ENCODE measurements at places on chromosomes 6 and 20.

GRCh38 chr20:54208548-54209176 lies 775 bp downstream of the PFDN4 start:
- DNase-seq = peak; percentile 17

DNA sequence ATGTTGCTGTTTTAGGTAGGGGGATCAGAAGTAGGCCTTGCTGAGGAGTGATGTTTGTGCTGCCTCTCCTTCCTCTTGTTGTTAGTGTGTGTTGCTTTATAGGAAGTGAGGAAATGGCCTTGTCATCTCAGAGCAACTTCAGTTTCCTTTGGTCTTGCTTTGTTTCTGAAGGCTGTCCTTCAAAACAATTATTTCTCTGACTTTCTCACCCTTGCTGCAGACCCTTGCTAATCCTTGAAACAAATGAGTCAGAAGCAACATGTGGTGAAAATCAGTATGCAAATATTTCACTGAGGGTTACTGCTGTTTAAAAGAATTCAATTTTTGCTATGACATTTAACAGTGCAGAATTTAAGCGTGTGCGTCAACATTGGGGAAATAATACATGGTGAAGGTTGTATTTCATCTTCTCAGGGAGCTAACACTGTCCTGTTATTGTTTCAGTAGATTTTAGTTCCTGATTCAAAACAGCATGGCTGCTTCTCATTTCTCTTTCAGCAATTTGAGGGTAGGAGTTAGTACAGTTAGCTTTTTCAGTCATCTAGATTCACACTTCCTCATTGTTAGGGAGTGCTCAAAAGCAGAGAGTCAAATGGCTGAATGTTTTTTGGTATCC lies 13.8 kb downstream of the RNF144B start:
- peak; percentile 79 for DNase-seq

DNA sequence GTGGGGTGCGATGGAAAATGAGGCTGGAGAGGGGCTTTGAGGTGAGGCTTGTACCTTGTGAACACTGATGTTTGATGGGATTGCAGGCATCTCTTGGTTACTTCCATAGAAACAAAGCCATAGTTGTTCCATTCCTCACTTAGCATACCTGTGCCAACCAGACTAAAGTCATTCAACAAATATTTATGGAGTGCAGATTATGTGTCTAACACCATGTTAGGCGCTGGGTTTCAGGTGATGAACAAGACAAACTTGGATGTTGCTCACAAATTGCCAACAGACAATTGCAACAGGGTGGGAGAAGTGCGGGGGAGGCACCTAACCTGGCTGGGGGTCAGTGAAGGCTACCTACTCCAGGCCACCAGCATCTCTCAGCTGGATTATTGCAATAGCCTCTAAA lies 1.5 kb downstream of the TTPAL start:
- no peak for DNase-seq

GRCh38 chr20:21136015-21136732 lies 10.3 kb downstream of the KIZ start:
- no peak for DNase-seq

- no peak for DNase-seq
These were observed 107.7 kb upstream of the PRND start for GRCh38 chr20:4613718-4614620.

DNA sequence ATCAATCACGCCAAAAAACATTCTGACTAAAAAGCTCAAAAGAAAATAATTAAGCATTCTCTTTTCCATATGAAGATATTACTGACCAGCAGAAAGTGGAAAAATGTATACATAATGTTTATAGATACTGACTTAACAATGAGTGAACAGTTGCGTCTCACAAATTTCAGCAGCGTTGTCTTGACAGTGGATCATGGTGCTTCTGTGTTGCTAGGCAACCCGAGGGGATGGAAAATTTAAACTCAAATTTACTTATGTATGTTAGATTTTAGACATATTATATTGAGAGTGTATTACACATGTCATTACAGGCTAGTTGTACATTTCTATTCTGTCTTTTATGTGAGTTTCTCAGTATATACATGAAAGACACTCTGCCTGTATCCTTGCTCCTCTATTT lies 110.2 kb downstream of the LAMA2 start:
- DNase-seq = no peak

- DNase-seq = no peak
These were observed at the start of gene SERAC1 for GRCh38 chr6:158168040-158168289. SERAC1 (minus strand) TSS chr6:158168262; CDS start chr6:158158363, 9,899 bp downstream.

GRCh38 chr6:33958526-33959328 lies 154.9 kb upstream of the MLN start:
- DNase-seq = no peak

GRCh38 chr6:112413780-112414179 lies 66.7 kb downstream of the RFPL4B start:
- DNase-seq = no peak

- no peak for DNase-seq
These were observed 57.8 kb upstream of the EDN1 start for GRCh38 chr6:12232339-12232738.

DNA sequence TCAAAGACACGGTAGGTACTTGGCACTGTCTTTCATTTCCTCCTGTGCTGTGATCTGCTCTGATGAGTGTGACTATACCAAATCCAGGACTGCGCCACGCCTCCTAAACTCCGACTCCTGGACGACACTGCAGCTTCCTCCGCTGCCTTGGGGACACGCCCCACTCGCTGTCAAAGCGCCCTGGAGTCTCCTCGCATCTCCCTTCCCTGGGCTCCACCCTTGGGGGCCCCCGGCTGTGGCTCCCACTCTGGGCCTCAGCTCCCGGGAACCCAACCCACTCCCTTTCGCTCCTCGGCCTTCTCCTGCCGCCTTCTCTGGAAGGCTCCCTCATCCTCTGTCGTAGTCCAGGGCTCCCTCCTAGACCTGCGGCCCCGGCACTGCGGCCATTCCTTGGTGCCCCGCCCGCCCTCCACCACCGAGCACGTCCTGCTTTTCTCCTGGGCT lies 61.2 kb downstream of the RSPH3 start:
- no peak for DNase-seq

DNA sequence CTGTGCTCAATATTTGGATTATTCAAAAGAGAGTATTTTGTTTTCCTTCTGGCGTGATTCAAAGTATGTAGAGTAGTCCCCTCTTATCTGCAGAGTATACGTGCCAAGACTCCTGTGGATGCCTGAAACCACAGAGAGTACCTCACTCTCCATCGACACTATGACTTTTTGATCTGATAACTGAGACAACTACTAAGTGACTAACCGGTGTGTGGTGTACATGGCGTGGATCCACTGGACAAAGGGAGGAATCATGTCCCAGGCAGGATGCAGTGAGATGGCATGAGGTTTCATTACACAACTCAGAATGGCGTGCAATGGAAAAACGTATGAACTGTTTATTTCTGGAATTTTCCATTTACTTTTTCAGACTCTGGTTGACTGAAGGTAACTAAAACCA lies 112.2 kb upstream of the PDE7B start:
- DNase-seq = no peak

DNA sequence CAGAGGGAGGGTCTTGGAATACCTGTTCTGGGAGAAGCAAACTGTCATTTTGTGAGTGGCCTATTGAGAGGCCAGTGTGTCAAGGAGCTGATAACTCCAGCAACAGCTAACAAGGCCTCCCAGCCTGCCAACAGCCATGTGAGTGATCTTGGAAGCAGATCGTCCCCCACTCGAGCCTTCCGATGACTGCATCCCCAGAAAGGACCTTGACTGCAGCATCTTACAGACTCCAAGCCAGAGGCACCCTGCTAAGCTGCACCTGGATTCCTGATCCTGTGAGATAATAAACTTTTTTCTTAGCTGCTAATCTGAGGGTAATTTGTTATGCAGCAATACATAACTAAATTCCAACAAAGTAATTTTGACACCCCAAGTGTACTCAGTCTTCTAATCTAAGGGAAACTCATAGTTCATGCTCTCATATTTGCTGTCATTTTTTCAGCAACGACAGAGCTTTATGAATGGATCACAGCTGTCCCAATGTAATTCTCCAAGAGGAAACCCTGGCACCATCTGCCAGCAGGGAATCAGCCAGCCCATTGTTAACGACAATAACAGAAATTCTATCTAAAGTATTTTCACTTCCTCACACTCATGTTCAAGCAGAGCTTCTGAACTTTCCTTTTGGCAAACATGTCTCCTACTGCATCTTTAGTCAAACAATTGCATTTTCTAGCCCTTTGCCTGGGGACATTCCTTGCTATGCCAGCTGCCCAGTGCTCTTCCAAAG lies 470.2 kb upstream of the BTBD3 start:
- no peak for DNase-seq

GRCh38 chr20:33814238-33814712 lies 3.1 kb downstream of the CHMP4B start:
- DNase-seq = no peak

GRCh38 chr6:39171489-39172376 lies 56.7 kb upstream of the SAYSD1 start:
- no peak for DNase-seq

DNA sequence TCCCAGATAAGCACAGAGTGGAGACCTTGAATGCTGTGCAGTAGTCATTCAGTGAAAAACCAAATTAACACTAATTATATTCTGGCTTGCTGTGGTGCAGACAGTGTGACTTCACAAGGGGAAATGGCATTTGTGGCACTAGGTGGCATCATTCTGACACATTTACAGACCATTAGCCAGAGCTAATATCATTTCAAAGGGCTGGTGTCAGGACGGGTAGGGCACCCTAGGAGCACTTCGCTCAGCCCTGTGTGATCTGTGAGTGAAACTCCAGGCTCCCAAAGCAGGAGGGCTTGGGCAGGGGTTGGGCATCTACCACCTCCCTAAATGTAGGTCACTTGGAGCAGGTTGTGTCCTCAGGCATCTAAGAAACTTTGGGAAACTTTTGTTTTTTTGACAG lies 555.8 kb downstream of the PKHD1 start:
- no peak for DNase-seq

- DNase-seq = no peak
These were observed 3.9 kb downstream of the HMGA1 start for GRCh38 chr6:34240329-34241248.

DNA sequence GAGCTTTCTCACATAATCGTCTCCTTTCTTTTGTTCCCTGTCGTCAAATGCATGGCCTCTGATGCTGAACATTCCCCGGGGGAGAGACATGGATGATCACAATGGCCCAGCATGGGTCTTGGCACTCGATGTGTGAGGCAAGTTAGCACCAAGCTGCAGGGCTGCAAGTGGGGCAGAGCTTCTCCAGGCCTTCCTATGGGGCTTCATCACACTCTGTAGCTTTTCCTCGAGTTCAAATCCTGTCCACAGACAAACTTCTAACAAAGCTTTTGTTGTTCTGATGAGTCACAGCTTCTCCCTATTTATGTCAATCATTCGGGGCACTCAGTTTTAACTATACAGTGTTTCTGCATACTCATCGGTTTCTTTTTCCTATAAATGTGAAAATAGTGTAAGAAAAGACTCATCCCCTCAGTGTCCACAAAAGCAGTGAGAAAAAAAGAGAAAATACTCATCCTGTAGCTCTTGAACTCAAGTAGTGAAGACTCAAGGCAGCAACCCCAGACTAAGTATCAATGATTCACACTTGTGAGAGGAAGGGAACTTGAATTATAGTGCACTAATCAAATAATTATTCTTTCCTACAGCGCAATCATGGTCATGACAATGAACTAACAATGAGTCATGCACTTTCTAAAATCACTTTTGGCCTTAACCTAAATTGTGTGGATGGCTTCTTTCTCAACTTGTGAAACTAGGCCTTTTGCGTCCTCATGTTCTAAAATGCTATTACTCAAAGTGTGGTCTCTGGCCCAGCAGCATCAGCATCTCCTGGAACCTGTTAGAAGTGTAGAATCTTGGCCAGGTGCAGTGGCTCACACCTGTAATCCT lies 68.4 kb upstream of the NOX3 start:
- DNase-seq = no peak

- DNase-seq = no peak
These were observed 3.6 kb upstream of the EMILIN3 start for GRCh38 chr20:41370176-41370575.

DNA sequence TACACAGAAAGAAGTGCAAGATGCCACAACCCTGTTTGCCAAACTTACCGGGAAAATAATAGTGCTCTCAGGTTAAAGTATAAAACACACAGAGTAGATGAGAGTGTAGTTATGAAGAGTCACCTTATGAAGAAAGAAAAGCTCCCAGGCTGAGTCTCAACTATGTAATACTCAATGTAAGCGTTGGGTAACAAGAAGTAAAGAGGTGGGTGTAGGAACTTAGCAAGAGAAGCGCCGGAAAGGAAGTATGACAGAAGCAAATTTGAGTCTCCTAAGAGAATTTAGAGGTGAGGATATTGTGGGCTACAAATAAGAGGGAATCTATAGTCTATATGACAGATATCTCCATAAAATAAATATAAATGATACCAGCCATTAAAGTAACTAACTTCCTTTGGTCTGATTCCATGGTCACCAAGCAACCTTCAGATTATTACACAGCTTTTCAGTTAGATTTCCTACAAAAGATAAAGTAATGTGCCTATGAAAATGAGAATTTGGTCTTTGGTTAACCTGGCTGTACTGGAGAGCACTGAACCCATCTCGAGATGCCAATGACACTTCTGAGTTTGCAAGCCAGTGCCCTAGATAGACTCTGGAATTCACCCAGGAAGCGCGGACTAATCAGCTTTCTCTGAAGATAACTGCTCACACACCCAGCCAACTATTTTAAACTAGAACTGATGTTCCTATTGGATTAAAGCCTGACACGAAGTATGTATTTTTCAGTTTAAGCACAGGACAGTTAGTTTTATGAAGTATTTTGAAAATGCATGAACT lies 1.8 kb downstream of the TUBE1 start:
- DNase-seq = no peak

GRCh38 chr20:2816583-2817340 lies 598 bp downstream of the TMEM239 start:
- no peak for DNase-seq

DNA sequence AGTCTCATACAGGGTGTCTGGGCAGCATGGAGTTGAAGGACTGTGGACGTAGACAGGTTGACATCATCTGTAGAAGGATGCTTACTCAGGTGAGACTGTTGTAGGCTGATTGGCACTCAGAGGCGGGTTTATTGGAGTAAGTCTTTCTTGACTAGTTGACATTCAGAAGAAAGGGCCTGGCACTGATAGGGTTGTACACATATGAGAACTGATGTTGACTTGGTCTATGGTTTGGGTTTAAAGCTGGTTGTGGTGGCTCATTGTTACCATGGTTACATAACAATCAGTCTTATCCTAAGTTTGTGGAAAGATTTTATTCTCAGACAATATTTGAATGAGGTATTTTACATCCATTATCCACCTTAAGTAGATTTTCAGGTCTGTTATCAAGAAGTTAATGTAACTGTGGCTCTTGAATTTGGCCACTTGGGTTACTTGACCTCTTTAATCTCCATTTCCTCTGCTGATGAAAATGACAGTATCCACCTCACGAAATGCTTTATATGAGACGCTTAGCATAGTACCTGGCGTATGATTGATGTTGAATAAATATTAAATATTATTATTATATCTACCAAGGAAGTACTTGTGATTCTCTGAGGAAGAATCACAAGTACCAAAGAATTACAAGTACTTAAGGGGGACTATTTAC lies 109.3 kb downstream of the DNAH8 start:
- no peak for DNase-seq

- no peak for DNase-seq
These were observed 19.7 kb downstream of the UBE2V1 start for GRCh38 chr20:50093240-50093639.

GRCh38 chr20:10309326-10309725 lies 90.7 kb downstream of the SNAP25 start:
- DNase-seq = no peak

Measured in AML-193 (cell line).